ENCODE measurements at places on chromosomes 6 and 20. TPM values are rescaled to one million over a fixed set of nuclear protein-coding genes. Genes with fewer than 3 reads are reported as not detected.

DNA sequence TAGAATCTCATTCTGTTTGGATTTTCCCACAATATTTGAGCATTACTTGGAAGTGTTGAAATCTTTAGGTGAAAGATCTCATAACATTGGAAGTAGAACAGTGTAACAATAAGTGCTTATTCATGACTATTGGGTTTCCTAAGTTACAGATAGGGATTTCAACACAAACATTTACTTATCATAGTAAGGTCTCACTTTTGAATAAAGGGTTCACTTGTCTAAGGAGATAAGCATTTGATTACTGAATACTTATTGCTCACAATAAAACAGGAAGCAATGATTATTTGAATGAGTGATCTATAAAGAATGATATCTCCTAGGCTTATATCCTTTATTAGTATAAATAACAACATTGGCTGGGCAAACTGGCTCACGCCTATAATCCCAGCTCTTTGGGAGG is 14.8 kb downstream of the DDX43 start:
- no peak for DNase-seq

DNA sequence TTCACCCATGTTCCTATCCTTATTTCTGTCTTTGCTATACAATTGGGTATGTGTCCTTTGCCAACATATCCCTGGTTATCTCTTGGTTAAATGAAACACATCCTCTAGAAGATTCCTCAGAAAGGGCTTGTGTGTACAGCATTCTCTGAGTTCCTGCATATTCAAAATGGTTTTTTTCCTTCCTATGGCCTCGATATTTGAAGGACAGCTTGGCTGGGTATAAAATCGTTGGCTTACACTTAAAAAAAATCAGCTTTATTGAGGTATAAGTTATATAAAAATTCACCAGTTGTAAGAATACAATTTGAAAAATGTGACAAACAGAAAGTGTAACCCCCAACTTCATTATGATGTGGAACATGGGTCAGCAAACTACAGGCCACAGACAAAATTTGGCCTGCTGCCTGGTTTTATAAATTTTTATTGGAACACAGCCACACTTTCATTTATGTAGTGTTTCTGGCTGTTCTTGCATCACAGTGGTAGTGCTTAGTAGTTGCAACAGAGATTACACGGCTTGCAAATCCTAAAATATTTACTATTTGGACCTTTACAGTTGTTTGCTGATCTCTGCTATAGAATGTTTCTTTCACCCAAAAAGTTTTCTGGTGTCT is 16.7 kb downstream of the PCMT1 start:
- no peak for DNase-seq

- no peak for DNase-seq
Measured at GRCh38 chr6:91328241-91328640, 741.4 kb upstream of the MAP3K7 start.

- DNase-seq: no peak
Measured at GRCh38 chr20:4592316-4593148, 129.2 kb upstream of the PRND start.

FAM184A gene
- total RNA-seq: 1.2 TPM

TNFRSF21 gene
- total RNA-seq: 61.3 TPM

HTR1E gene
- not detected for total RNA-seq

OR11A1 gene
- not detected for total RNA-seq

All from epithelial cell of proximal tubule (primary cell).